ENCODE measurements at places on chromosomes 16 and 17.

- DNase-seq: no peak
Observed at GRCh38 chr17:33436321-33436720, 143.2 kb upstream of the ASIC2 start.

DNA sequence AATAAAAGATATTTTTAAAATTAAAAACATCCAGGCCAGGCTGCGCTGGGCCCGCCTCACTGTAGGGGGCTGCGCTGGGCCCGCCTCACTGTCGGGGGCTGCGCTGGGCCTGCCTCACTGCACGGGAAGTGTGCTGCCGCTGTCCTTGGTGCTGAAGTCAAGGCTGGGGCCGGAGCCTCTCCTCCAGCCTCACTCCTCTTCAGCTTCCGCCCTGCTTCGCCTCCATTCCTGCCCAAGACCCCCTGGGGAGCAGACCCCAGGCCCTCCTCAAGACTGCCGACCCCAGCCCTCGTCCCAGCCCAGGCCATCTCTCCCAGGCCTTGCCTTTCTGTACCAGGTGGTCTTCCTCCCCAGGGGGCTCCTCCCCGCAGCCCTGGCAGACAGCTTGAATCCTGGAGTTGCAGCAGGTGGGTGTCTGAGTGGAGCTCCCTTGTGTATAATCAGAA lies 26.2 kb downstream of the ENDOV start:
- no peak for DNase-seq

DNA sequence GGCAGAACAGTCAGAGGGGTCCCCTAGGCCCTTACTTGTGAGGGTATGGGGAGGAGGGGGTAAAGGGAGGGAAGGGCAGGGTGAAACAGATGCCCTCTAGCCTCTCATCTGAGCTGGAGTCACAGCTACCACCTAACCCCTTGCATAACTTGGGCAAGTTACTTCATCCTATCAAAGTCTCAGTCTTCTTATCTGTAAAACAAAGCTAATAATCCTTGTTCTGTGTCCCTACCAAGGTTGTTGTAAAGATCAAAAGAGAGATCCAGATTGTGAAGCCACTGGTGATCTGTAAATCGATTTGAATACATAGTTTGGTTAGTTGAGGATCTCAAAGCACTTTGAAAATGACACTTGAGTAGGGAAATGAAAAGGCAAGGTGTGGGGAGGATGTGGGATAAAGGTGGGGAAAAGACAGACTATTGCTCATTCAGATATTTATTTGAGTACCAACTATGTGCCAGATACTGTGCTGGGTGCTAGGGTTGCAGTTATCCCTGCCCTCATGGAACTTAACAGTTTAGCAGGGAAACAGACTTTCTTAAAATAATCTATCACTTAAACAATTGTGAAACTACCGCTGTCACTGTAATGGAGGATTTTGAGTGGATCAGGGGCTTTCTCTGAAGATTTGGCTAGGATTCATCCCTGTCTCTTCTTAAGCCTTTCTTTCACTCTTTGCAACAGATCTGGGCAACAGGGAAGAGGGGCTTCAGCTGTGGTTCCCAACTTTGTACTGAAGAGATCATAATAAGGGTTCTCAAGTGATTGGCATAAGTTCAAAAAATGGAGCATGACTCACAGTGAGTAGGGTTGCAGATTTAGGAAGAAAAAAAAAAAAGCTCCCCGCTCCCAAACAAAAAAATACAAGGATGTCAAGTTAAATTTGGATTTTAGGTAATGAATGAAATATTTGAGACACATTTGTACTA lies 3.0 kb downstream of the HEATR9 start:
- DNase-seq: no peak

DNA sequence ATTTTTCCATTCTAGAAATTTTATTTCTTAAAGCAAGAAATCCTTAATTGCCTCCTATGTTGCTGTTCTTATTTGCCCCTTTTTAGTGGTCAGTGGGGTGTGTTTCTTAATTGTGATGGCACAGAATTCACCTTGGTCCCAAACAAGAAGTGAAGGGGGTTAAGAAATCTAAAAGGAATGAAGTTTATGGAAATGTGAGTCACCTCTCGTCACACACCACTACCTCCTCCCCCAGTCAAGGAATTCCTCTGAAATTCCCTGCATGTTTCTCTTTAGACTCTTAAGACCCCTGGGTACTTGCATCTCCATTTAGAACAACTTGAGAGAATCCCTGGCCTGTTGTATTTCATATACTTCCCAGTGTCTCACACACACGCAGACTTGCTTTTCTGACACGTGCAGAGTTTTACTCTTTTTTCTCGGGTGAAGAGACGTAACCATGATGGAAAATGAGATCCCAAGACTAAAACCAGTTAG lies 247.4 kb downstream of the PRKCA start:
- DNase-seq: no peak

DNA sequence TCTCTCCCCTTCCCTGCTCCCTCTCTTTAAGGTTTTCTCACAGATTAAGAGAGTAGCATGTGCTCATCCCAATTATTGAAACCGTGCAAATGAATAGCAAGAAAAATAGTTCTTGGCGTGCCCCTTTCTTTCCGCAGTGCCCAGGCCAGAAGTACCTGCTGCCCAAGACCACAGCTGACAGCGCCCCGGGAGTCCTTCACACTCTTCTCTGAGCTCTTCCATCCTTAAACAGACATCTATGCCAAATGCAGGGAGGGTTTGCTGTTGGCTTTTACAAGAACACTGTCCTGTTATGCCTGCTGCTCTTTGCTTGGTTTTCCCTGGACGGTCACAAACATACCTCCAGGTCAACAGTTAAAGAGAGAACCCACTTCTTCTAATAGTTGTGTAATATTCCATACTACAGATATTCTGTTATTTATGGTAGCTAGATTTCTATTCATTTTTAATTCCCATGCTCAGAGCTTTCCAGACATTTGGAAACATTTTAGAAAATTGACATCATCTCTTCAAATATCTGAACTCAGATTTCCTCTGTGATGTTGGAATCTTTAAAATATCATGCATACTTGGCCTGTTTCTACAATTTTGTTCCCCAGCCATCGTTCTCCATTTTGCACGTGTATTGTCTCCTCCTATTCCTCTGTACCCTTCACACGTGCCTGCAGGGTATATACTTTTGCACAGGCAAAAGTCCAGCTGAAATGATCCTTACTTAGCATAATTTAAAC lies 416.7 kb downstream of the WWOX start:
- DNase-seq: no peak

DNA sequence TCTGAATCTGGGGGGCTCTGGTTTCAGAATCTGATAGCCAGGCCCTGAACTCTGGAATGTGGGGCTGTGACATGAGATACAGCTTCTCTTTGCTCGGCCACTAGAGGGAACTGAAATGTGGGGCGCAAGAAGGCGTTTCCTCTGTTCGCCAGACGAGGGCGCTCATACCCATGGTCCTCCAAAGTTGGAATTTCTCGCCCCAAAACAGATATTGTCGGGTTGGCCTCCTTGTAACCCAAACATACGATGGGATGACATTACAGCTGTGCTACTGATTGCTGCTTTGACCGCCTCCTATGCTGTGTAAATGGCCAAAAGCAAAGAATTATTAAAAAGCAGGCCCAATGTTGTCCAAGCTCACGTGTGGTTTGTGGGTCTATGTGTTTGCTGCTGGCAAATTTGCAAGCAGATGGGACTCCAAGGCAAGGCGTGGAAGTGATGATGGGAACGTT lies 13.1 kb upstream of the MSI2 start:
- no peak for DNase-seq

- DNase-seq: no peak
Observed at GRCh38 chr17:76530095-76530723, 7.3 kb downstream of the CYGB start.

Data from cardiac septum (tissue), 1 donor.